ENCODE measurements at places on chromosomes 7 and 10.

- DNase-seq: peak; percentile 86
Observed at GRCh38 chr7:518630-519483, 789 bp downstream of the PDGFA start.

DNA sequence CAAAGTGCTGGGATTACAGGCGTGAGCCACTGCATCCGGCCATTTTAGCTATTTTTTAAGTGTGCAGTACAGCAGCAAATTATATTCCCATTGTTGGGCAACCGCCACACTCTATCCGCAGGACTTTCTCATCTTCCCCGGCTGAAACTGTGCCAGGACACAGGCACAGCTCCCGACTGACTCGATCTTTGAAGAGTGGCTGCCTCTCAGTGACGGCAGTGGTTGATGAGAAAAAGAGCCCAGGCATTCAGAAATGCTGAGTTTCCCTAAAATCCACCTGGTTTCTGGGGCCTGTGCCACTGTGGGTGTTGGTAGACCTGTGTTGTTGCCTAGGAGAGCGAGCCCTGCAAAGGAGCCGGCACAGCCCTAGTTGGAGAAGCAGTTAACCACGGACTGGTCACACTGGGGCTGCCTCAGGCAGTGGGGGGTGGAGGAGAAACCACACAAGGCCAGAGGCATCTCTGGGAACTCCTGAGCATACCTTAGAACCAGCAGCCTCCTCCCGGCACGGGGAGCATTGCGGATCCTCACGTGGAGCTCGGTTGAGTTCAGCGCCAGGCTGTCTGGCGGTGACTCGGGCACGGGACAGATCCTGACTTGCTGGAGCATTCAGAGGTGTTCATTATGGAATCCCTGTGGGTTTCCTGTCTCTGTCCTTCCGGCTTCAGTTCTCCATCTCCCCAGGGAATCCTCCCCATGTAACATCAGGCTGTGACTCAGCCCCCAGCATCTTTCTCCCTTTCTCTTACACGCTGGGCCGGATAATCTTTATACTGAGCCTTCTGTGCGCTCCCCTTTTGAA, 16.2 kb downstream of the PFKFB3 start:
- peak; percentile 80 for DNase-seq

- DNase-seq: no peak
Observed at GRCh38 chr7:94095316-94096009, 91.3 kb upstream of the BET1 start.

GRCh38 chr7:149801002-149801566, 27.7 kb upstream of the ZNF467 start:
- no peak for DNase-seq

GRCh38 chr10:93457511-93457910, 24.6 kb downstream of the MYOF start:
- DNase-seq: no peak

DNA sequence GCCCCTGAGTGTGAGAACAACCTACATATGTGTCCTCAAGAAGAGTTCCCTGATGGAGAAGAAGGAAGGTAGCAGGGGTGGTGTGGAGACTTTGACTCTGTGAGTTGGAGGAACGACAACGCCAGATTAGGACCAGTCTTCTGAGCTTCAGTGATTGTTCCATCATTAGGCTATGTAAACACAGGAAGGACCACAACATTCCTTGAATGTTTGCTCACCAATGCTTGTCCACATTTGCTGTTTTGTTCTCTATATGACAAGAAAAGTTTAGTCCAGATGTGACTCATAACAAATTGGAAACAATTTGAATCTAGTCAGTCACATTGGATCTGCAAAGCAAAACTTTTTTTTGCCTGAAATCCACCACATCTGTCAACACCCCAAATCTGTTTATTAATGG, 62.7 kb downstream of the ENTPD1 start:
- peak; percentile 87 for DNase-seq

DNA sequence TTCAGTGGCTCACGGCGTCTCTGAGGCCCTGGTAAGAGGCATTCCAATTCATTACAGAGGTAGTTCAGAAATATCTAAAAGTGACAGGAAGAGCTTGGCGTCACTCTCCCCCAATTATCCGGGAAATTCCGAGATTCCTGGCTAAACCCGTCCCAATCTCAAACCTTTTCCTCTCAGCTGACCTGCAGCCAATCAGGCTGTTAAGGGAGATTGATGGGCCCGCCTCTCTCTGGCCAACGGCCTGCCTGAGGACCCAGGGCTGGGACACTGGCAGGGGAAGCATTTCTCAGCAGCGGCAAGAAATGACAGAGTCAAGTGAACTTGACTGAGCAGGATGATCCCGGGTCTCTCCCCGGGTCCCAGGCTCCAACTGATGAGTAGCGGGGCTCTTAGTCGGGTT, 72.3 kb downstream of the EBF3 start:
- DNase-seq: no peak

- DNase-seq: no peak
Observed at GRCh38 chr10:7810443-7810842, 7.9 kb upstream of the TAF3 start.

DNA sequence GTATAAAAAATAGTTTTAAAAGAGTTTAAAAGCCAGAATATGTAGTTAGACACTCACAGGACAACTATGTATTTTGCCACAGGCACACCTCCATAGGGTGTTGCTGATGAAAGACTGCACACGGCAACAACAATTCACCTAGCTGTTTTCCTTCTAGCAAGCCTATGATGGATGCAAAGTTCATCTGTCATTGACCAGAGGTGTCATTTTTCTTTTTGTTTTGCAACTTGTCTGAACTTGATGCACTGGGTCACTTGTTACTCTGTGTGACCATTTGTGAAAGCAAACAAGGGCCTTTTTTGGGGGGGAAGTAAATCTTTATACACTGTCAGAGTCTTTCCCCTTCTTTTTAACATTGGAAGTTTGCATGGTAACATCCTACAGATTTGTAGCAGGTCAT, 258.0 kb upstream of the SEMA3A start:
- DNase-seq: no peak

- DNase-seq: peak; percentile 62
Observed at GRCh38 chr10:85280014-85280413, 951.6 kb downstream of the CCSER2 start.

DNA sequence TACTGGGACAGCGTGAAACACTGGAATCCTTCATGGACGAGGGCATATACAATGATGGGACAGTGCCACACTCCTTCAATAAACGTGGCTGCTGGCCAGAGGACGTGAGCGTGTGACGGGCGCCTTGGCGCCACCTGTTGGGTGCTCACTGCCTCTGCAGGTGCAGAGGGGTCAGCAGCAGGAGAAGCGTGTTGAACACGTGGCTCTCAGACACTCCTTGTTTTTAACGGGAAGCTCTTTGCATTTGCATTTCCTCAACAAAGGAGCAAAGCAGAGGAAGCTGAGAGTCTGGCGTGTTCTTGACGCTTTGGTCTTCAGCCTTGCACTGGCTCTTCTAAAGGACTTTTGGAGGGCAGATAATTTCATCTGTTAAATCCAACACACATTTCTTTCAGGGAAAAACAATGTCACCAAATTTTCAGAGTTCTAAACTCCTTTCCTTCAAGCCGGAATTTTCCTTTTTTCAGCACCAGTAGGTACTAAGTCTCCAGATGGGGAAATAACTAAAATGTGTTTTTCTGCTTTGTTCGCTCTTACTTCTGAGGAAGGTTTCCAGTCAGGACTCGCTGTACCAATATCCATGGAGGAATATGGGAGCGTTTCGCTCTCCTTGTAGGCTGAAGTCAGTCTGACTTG, 2.9 kb upstream of the GET4 start:
- DNase-seq: peak; percentile 89

DNA sequence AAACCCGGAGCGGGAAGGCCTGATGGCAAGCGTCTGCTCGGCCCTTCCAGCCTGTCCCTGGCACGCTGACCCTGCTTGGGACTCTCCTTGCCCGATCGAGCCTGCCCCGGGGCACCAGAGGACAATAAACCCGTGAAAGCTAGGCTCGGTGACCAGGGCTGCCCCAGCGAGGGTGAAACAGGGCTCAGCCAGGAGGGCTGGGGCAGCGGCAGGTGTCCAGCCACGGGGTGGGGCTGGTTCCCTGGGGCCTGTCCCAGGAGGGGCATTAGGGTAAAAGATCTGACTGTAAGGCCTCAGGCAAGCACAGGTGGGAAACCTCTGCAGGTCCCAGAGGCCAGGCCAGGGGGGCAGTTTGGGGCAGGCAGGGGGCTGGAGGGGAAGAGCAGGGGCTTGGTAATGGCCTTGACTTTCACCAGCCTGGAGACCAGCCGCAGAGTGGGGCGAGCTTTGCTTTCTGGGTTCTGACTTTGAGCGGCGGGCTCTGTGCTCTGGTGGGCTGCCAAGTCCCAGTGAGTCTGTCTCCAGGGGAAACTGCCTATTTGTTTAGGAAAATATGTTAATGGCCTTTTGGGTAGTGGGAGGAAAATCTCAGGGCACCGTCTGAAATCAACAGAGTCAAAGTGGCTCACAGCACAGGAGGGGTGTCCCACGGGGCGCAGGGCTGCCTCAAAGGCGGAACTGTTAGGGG, 68.2 kb upstream of the INPP5A start:
- DNase-seq: no peak

DNA sequence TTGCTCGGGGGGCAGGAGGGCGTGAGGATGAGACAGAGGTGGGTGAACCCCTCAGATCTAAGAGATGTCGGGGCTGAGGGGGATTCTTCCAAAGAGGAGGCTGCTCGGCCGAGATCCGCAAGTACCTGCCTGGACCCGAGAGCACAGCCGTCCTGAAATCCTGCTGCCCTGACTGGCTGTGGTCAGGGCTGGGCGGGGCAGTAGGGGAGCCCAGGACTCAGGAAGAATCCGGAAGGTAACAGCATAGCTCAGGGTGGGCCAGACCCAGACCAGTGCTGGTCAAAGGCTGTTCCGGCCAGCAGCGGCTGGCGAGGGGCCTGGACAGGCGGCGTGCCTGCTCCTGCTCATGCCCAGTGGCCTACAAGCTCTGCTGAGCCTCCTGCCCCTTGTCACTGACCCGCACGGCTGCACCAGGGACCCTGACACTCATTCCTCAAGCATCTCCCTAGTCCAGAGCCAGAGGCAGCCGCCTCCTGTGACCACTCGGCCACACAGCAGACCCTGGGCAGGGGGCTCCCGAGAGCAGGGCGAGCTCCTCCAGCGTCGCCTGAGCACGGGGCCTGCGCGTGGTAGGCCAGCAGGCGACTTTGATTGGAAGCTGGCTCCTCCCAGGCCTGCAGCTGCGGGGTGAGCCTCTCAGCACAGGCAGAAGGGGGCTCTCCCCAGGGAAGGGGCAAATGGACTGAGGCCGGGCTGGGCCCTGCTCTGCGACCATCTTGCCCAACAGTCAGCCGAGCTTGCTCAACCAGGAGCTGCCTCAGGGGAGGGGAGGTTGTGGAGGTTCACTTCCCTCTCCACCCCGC, 3.1 kb upstream of the ADAP1 start:
- DNase-seq: no peak

DNA sequence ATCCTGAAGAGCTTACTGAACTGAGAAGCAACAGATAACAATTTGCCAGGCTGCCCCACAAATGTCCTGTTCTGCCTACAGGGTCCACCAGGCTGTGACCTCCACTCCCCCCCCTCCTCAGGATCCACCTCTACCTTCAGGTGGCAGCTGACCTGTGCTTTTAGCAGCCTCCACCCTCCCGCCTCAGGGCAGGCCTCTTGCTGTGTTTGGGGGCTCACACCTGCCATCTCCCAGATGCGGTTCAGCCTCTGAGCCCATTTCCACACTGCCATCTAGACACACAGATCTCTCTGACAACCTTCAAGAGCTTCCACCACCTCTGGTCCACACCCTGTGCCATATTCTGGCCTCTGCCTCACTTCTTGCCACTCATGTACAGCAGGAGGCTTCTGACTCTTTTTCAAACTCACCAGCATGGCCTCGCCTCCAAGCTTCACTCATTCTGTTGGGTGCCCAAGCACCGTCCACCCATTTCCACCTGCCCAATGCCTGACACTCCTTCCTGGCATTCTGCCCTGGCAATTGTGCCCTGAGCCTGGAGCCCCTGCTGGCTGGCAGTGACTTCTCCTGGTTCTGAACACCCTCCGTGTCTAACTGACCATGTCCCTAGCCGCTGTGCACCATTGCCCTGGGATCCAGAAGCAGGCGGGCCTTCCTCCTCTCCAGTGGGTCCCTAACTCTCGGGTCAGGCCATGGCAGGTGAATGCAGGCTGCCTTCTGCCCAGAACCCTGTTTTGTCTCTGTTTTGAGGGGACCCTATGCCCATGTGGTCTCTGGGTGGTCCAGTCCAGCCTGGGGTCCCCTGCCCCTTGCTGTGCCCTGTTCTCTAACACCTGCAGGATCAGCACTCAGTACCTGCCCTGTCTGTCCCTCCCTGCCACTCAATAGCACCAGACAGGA, 18.5 kb downstream of the TMEM72 start:
- DNase-seq: no peak

- peak; percentile 60 for DNase-seq
Observed at GRCh38 chr10:126049759-126050700, 153.7 kb downstream of the FANK1 start.

DNA sequence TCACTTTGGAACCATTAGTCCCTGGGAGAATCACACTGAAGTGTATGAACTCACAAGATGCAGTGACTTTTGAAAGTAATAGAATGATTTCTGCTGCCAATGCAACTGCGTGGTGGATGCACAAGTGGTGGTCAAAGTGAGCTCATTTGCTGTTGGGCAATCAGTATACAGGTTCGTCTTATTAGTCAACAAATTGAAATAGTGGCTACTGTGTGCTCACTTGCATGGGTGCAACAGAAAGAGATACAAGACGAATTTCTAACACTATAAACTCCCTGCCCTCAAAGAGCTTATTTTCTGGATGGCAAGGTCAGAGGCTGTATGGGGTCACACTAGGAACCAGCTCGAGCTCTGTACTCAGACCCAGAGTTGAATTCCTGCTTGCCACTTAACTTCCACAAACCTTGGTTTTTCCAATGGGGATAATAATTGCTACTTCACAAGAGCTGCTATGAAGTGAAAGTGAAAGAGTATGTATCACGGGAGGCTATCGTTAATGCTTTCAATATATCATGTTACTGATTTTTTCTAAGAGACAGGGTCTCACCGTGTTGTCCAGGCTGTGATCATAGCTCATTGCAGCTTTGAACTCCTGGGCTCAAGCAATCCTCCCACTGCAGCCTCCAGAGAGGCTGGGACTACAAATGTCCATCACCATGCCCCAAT, 8.3 kb upstream of the BCL7B start:
- DNase-seq: no peak

- no peak for DNase-seq
Observed at GRCh38 chr7:28481091-28481926, 69.0 kb downstream of the CREB5 start.

- DNase-seq: no peak
Observed at GRCh38 chr10:14299556-14299955, 31.2 kb downstream of the FRMD4A start.

Data from kidney tubule cell (primary cell).